MCF 10A (cell line): ENCODE measurements at places on chromosomes 5 and 9.
A peak's percentile ranks its signal among the peaks of the same experiment; 100 is the strongest.

DNA sequence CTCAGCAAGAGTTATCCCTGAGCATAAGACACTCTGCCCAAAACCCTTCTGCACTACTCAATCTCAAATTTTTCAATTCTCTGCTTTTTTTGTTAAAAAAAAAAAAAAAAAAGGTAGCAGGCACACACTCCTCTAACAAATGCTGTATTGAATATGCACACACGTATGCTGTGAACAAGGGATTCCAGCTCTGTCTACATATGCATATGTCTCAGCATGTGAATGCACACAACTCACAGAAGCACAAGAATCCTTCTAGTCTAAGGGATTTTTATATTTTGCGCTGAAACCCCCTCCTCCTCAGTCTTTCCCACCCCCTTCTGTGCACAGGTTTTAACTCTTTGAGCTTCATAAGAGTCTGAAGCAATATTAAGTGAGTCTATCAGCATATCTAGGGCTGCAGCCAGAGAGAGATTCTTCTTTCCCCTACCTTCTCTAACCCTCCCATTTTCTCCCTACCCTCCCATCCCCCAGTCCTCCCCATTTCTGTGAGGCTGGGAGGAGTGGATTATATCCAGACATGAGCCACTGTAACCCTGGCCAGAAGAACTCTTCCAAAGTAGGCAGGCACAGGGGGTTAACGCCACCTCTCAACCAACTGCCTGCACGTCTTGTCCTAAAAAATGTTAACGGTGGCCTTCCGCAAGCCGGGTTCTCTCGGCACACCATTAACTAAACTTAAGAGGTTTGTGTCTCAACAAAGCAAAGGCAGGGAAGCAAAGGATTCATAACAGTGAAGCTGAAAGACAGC is 1.0 kb downstream of the GABRB2 start:
- DNase-seq, result no peak

DNA sequence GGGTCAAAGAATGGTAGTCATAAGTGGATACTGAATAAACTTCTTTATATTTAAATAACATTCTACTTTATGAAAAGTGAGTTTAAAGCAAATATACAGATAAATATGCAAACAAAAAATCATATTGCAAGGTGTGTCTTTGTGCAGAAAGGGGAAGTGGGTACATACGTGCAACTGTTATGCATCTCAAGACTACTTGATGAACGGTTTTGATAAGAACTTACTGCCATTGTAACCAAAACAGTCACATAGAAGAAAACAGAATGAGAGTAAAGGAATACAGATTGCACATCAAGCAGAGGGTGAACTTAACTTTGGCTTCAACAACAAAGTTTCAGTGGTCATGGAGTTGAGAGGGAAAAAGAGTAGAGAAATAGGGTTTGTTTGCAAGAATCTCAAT is 9.9 kb downstream of the CAMK4 start:
- no peak for DNase-seq

- DNase-seq, result no peak
Measured at GRCh38 chr5:156879665-156880285, 29.7 kb downstream of the PPP1R2B start.

- peak; percentile 75 for DNase-seq
Measured at GRCh38 chr5:123671042-123671441, 159.1 kb downstream of the CSNK1G3 start.

DNA sequence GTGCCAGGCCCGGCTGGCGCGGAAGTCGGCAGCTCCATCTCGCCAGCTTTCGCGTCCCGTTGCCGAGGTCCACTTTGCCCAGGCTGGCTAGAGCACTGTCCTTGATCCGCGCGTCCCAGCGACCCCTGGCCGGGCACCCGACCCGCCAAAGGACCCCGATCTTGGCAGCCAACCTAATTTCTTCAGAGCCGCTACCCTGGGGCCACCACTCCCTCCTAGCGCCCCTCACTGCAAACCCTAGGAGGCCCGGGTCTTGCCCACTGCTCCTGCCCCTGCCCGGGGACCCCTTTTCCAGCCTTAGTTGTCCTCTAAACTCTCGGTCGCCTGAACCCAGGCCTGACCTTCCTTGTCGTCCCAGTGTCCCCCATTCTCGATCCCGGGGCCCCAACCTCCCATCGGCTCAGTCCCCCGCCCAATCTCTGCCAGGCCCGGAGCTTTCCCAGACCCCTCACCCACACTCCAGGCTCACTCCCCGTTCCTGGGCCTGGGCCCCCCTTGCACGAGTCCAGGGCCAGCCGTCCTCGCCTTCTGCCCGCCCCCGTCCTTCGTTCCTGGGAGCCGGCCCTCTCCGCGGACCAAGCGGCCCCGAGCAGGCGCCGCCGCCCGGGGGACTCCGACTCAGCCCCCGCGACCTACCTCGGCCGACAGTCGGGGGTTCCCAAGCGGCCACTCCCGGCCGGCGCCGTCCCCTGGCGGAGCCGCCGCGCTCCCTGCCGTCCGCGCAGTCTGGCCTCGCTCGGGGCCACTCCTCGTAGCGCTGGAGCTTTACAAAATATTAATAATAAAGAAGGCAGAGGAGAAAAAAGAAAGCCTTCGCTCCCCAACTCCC is 701 bp upstream of the LMX1B start:
- peak; percentile 2 for DNase-seq
